Natural killer cell (primary cell): ENCODE measurements at places on chromosomes 16 and 17. TPM values are rescaled to one million over a fixed set of nuclear protein-coding genes. Genes with fewer than 3 reads are reported as not detected.

- H3K4me3 ChIP-seq: no peak overlapping the region
- H3K27me3 ChIP-seq: no peaks in the 10 kb centered on the region
- H3K36me3 ChIP-seq: peaks cover 3% of the 10 kb centered on the region
- DNase-seq: no peak
- peaks cover 31% of the 10 kb centered on the region for H3K4me1 ChIP-seq
- H3K27ac ChIP-seq: no peak overlapping the region
Observed at GRCh38 chr17:42188749-42189650, 3.7 kb upstream of the HCRT start.

- no peaks in the 10 kb centered on the region for H3K36me3 ChIP-seq
- H3K4me1 ChIP-seq: peaks cover 8% of the 10 kb centered on the region
Observed at GRCh38 chr17:47884905-47885730, 10.9 kb upstream of the SP2 start.

DNA sequence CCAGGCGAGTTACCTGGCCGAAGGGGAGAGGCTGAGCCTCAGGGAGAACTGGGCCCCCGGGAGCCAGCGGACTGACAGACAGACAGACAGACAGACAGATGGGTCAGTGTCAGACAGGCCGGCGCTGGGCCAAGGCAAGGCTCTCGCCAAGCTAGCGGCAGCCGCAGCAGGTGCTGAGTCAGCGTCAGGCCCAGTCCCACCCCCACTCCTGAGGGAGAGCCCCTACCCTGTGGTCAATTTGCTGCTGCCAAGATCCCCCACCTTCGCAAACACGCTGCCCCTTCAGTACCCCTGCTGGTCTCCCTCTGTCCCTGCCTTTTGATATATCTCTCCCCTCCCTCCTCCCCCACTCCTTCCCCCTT, 1.5 kb downstream of the FGF11 start:
- no peaks in the 10 kb centered on the region for H3K36me3 ChIP-seq
- peaks cover 49% of the 10 kb centered on the region for H3K27me3 ChIP-seq
- DNase-seq: peak; percentile 25
- no peak overlapping the region for H3K27ac ChIP-seq

DNA sequence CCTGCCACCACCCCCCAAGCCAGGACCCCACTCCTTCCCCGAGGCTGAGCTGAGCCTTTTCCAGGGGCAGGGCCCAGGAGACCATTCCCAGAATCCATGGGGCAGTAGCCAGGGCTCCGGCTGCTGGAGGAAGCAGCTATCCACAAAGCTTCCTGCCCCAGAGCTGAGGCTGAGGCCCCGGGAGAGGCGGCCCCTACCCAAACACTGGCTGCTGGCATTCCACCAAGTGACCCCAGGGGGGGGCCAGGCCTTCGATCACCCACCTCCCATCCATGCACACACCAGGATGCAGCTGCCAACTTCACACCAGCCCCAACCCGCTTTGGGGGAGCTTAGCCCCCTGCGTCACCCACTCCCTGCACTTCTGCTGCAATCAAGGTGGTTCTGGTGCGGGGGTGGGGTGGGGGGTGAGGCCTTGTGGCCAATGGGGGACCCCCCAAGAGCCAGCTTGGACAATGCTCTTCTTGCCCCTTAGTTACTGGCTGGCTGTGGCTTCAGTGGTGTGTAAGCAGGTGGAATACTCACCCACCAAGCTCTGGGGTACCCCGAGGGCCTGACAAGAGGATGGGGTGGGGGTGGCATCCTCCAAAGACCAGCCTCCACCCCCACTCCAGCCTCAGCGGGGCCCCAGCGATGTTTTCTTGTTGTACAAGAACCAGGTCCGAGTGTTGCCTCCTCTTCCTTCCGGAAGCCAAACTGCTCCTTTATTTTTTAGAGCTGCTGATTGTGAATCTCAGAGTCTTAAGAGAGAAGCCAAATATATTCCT, 16.8 kb downstream of the MYBBP1A start:
- peaks cover 7% of the 10 kb centered on the region for H3K4me1 ChIP-seq
- peaks cover 42% of the 10 kb centered on the region for H3K36me3 ChIP-seq
- no peak overlapping the region for H3K4me3 ChIP-seq

GRCh38 chr16:65445313-65446260, 323.7 kb upstream of the CDH11 start:
- H3K36me3 ChIP-seq: no peaks in the 10 kb centered on the region
- no peak for DNase-seq
- H3K27ac ChIP-seq: no peak overlapping the region

GRCh38 chr17:16273499-16273898, 56.5 kb downstream of the PIGL start:
- H3K27ac ChIP-seq: no peak overlapping the region
- H3K4me3 ChIP-seq: no peak overlapping the region
- no peaks in the 10 kb centered on the region for H3K27me3 ChIP-seq

GRCh38 chr16:17303101-17303500, 167.7 kb downstream of the XYLT1 start:
- peaks cover 20% of the 10 kb centered on the region for H3K4me1 ChIP-seq
- H3K27me3 ChIP-seq: no peaks in the 10 kb centered on the region
- H3K4me3 ChIP-seq: no peak overlapping the region
- no peak for DNase-seq
- no peaks in the 10 kb centered on the region for H3K36me3 ChIP-seq

GRCh38 chr16:14539631-14540030, 90.4 kb downstream of the PARN start:
- H3K36me3 ChIP-seq: peaks cover 11% of the 10 kb centered on the region
- no peaks in the 10 kb centered on the region for H3K27me3 ChIP-seq
- H3K4me1 ChIP-seq: no peaks in the 10 kb centered on the region
- no peak for DNase-seq

DNA sequence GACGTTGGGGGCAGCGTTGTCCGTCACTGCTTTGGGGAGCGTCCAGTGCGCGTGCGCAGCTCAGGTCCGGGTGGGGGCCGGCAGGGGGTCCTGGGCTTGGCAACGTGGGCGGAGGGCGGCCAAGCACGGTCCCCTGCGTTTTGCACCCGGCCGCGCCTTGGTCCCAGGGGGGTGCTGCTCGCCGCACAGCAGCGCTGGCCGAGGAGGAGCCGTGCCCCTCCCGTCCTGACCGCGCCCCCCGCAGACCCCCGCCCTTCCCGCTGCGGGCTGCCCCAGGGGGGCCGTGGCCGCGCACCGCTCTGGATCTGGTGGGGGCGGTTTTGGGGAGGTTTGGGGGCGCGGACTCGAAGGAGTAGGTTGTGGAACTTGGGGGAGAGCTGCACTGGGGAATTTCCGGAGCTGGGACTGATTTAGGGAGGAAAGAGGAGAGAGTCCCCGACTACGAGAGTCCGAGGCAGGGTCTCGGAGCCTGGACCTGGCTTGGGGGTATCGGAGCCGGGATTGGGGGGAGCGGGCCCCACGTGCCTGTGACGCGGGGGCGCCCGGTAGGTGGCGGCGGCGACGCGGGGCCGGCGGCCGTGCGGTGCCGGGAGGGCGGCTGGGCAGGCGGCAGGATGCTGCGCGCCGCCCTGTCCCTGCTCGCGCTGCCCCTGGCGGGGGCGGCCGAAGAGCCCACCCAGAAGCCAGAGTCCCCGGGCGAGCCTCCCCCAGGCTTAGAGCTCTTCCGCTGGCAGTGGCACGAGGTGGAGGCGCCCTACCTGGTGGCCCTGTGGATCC, at the start of gene SLC9A5:
SLC9A5 (plus strand) TSS at position 579 of the 777 bp plus-strand sequence; CDS start at position 615, 36 bp downstream.
- DNase-seq: peak; percentile 58
- H3K27me3 ChIP-seq: peaks cover 17% of the 10 kb centered on the region
- peak within 1 kb of the TSS; percentile 65 for H3K4me3 ChIP-seq

- no peaks in the 10 kb centered on the region for H3K36me3 ChIP-seq
- H3K27me3 ChIP-seq: no peaks in the 10 kb centered on the region
- no peaks in the 10 kb centered on the region for H3K4me1 ChIP-seq
- no peak overlapping the region for H3K27ac ChIP-seq
- no peak for DNase-seq
Observed at GRCh38 chr17:65723431-65724151, 162.1 kb upstream of the AXIN2 start.

DNA sequence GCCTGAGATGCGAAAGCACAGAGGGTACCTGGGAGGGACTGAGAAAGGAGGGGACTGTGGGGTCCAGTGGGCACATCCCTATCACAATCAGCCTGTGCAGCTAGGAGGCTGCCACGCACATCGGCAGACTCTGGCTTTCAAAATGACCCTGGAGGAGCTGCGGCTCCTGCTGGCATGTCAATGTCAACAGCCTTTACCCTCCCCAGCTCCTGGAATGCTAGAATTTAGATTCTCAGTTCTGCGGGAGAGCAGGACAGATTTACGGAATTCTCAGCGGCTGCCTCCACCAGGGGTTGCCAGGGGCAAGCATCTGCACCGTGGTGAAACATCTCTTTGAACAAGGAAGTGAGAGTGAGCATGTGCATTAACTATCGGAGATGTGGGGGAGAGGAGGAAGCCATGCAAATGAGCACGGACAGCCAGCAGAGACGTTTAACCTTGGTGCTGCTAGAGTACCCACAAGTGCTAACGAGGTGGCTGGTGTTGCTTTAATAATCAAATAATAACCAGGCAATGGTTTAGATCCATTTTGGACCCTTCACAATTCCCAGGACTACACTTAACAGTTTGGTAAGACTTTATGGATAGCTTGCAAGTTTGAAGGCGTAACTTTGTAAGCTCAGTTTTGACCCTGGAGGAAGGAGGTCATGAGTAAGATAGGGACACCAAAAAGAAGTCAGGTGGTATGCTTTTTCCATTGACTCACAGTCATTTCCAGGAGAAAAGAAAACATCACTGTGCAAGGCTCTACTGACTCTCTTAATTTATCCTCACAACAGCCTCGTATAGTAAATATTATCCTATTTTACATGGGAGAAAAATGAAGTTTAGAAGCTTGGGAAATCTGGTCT, 54.1 kb downstream of the XYLT1 start:
- H3K27ac ChIP-seq: peak overlapping the region; percentile 51
- peak overlapping the region; percentile 11 for H3K4me3 ChIP-seq
- DNase-seq: peak; percentile 23
- no peaks in the 10 kb centered on the region for H3K27me3 ChIP-seq
- no peaks in the 10 kb centered on the region for H3K36me3 ChIP-seq

DNA sequence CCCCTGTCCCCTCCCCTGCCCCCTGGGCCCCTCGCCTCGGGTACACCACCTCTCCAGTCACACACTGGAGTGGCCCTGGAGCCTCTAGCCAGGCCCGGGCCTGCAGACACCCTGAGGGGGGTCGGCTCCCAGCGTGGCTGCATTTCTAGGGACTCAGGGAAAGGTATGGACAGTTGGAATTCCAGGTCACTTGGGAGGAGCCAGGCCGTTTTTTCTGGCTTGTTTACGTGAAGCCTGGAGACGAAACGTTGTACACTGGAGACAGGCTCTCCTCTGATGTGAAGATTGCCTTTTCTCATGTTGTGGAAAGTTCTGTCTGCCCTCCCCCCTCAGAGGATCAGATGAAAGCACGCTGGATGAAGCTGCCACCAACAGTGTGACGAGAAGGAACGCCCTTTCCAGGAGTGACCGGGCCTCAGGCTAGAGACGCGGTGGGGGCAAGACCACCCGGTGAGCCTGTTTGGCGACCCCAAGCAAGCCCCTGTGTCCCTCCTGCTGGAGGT, 4.0 kb upstream of the PPP1R27 start:
- DNase-seq: no peak
- H3K36me3 ChIP-seq: peaks cover 15% of the 10 kb centered on the region
- no peaks in the 10 kb centered on the region for H3K27me3 ChIP-seq
- no peak overlapping the region for H3K27ac ChIP-seq

- DNase-seq: no peak
- no peaks in the 10 kb centered on the region for H3K36me3 ChIP-seq
- H3K27me3 ChIP-seq: no peaks in the 10 kb centered on the region
- H3K27ac ChIP-seq: no peak overlapping the region
- no peak overlapping the region for H3K4me3 ChIP-seq
Observed at GRCh38 chr16:88554711-88555264, 15.4 kb upstream of the ZC3H18 start.

- H3K27ac ChIP-seq: no peak overlapping the region
- H3K27me3 ChIP-seq: no peaks in the 10 kb centered on the region
- H3K36me3 ChIP-seq: no peaks in the 10 kb centered on the region
- no peak for DNase-seq
Observed at GRCh38 chr16:31430380-31431052, 2.4 kb upstream of the COX6A2 start.

- H3K27me3 ChIP-seq: no peaks in the 10 kb centered on the region
- no peak for DNase-seq
- H3K36me3 ChIP-seq: peaks cover 31% of the 10 kb centered on the region
- H3K4me1 ChIP-seq: no peaks in the 10 kb centered on the region
Observed at GRCh38 chr16:13940397-13940933, 20.5 kb downstream of the ERCC4 start.

GRCh38 chr16:88927010-88927409, 50.0 kb downstream of the CBFA2T3 start:
- no peak for DNase-seq
- no peaks in the 10 kb centered on the region for H3K36me3 ChIP-seq
- peaks cover 10% of the 10 kb centered on the region for H3K4me1 ChIP-seq
- H3K4me3 ChIP-seq: no peak overlapping the region
- H3K27me3 ChIP-seq: no peaks in the 10 kb centered on the region
- no peak overlapping the region for H3K27ac ChIP-seq

GRCh38 chr16:53945996-53946395, 242.0 kb downstream of the FTO start:
- DNase-seq: peak; percentile 31
- no peaks in the 10 kb centered on the region for H3K4me1 ChIP-seq
- no peaks in the 10 kb centered on the region for H3K36me3 ChIP-seq

DNA sequence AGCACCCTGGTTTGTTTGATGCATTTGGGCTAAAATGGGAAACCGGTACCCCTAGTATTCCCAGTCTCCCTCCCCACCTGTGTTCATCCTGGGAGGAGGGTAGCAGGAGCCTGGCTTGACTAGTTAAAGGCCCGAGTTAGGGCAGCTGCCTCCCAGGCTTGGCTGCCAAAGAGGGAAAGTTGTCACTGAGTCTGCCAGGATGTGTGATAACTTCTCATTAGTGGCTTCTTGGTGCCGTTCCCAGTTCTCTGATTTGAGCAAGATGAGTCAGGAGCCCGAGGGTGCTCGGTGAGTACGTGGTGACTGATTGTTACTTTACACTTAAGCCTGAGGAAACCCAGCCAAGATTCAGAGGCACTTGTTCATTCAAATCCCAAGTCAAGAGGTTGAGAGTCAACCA, 2.5 kb downstream of the KRT32 start:
- H3K4me3 ChIP-seq: no peak overlapping the region
- H3K36me3 ChIP-seq: no peaks in the 10 kb centered on the region
- no peaks in the 10 kb centered on the region for H3K27me3 ChIP-seq
- no peak for DNase-seq
- no peaks in the 10 kb centered on the region for H3K4me1 ChIP-seq
- no peak overlapping the region for H3K27ac ChIP-seq

GRCh38 chr17:68658999-68659780, 58.0 kb upstream of the FAM20A start:
- H3K27me3 ChIP-seq: peaks cover 2% of the 10 kb centered on the region
- no peaks in the 10 kb centered on the region for H3K4me1 ChIP-seq
- H3K27ac ChIP-seq: no peak overlapping the region
- no peaks in the 10 kb centered on the region for H3K36me3 ChIP-seq

- DNase-seq: no peak
- no peaks in the 10 kb centered on the region for H3K4me1 ChIP-seq
- H3K36me3 ChIP-seq: peaks cover 20% of the 10 kb centered on the region
Observed at GRCh38 chr17:59859444-59860025, 33.2 kb downstream of the TUBD1 start.

Gene KRTAP4-1
- not detected for total RNA-seq

Gene CCL14
- not detected for total RNA-seq

Gene BAHCC1
- 17.3 TPM for total RNA-seq

Gene CCL13
- total RNA-seq: not detected

Gene KRT28
- total RNA-seq: not detected

Gene RHBDF2
- 233 TPM for total RNA-seq

Gene RTN4RL1
- not detected for total RNA-seq

Gene KRTAP4-4
- not detected for total RNA-seq

Gene NUPR1
- total RNA-seq: not detected

Gene VAT1L
- total RNA-seq: not detected
